ENCODE measurements at places on chromosomes 2 and 18.

GRCh38 chr2:119929537-119929936 is 83.3 kb upstream of the EPB41L5 start:
- DNase-seq, result no peak

DNA sequence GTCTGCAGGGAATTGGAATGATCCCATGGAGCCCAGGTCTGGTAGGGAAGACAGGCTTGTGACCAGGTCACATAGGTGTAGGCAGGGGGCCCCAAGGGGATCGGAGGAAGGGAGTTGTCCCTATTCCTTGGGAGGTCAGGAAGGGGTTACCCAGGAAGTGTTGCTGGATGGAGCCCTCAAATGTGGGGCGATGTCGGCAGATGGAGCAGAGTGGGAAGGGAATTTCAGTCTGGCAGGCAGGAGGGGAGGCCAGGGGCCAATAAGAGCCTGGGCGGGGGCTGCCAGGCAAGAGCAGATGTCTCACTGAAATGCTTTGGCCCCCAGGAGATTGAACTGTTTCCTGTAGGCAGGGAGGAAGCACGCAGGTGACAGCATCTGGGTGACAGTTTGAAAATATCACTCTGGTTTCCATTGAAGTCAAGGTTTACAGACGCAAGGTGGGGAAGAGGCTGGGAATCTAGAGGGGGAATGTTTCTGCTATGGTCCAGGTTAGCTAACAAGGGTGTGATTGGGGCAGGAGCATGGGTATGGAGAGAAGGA is 81.5 kb upstream of the SMAD2 start:
- DNase-seq, result no peak

GRCh38 chr2:157261199-157261782 is 3.8 kb downstream of the GALNT5 start:
- DNase-seq, result no peak

DNA sequence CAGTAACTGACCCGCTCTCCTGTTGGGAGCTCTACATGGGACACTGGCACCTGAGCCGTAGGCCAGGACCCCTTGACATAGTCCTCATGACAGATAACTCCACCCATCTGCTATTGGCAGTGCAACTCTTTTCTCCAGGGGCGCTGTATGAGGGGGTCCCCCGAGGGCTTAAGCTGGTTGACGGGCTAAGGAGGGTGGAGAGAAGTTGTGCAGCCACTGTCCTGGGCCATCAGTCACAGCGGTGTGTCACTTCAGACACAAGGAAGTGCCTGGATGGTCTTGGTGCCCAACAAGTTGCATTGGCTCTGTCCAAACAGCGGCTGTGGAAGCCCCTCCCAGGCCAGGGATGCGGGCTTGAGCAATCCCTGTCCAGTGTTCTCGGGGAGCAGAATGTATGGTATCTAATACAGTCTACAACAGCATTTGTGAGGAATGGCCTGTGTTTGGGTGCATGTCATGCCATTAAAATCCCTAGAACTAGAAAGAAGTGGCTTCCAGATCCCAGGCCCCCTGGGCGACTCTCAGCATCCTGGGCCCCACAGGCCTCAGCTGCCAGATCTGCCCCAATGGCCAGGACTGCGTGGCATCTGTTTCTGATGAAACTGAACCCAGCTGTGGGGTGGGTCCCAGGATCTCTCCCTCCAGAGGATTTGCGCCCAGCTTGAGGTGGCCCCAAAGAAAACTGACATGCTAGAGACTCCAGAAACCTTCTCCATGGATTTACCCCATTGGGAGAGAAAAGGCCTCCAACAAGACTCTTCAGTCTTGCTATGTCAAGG is 23.3 kb downstream of the TTC32 start:
- no peak for DNase-seq

DNA sequence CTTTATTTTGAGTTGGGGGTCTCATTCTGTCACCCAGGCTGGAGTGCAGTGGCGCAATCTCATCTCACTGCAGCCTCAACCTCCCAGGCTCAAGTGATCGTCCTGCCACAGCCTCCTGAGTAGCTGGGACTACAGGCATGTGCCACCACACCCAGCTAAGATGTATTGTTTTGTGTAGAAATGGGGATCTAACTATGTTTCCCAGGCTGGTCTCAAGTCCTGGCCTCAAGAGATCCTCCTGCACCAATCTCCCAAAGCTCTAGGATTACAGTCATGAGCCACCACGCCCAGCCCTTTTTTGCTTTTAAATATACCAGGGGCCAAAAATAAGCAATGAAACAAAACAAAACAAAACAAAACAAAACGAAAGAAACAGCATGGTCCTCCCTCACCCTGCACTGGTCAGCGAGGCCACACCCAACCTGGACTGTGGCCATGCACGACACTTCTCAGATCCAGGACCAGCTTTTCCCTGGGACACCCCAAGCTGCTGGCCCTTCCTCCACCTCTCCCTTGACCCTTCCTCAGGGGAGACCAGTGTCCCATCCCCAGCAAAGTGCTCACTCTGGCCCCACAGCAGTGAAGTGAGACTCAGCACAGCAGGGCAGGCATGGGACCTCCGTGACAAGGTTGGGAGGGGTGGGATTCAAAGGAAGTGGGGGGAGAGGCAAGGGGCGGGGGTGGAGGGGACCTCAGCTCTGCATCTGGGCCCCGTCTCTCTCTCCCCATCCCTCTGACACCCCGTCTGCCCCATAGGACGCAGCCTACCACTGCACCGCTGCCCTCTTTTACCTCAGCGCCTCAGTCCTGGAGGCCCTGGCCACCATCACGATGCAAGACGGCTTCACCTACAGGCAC is 23.5 kb downstream of the MAL start:
- no peak for DNase-seq

- DNase-seq, result no peak
Measured at GRCh38 chr2:112724591-112725525, 4.0 kb downstream of the NT5DC4 start.

DNA sequence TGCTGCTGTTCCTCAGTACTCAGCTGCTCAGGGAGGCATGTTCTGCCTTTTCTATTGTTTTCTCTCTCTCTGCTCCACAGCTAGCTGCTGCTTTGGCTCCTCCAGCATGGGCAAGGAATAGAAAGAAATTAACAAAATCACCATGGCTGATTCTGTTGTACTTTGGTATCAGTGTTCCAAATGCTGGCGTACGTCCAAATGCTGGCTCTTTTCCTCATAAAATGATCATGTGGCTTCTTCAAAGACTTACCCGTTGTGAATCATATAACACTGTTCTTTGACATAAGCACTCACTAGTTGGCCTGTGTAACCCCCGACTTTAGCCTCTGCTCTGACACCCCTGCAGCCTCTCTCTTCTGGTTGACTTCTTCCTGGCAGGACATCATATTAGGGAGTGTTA is 547.6 kb downstream of the CPS1 start:
- DNase-seq, result no peak

DNA sequence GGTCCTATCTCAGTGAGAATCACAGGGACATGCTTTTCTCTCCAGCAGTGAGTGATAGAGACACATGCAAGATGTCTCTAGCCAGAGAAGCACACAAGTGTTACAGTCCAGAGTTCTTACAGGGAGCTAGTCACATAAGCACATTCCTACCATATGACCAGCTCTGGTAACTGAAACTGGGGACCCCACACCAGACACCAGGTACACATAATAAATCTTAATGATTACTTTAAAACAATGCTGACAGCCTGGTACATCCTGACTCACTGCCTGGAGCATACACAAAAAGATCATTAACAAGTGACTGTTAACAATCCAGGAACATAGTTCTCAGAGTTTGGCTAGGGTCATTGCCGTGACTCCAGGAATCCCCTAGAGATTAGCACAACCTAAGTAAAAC is 53.6 kb downstream of the GALNT1 start:
- no peak for DNase-seq

GRCh38 chr2:211144078-211144477 is 587.7 kb downstream of the CPS1 start:
- DNase-seq, result no peak

- no peak for DNase-seq
Measured at GRCh38 chr2:36539631-36540030, 58.3 kb downstream of the FEZ2 start.

DNA sequence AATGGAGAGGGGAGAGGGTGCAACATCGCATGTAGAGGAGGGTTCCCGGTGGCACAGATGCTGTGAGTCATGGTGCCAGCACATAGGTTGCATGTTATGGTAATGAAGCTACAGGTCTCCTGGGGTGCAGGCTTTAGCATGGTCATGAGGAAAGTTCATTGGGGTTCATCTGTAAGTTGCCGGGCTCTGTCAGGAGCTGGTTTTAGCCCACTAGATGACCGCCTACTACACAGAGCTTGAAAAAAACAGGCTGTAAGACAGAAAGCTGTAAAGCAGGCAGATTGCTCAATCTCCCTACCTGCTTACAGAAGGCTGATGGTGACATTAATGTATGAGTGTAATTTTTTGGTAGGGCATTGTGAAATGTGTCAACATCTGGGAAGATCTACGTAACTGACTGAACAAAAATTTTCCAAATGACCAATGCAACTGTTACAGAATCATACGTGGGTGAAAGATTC is 23.9 kb downstream of the DYSF start:
- no peak for DNase-seq

GRCh38 chr18:22572341-22572740 is 154.6 kb upstream of the CTAGE1 start:
- no peak for DNase-seq

DNA sequence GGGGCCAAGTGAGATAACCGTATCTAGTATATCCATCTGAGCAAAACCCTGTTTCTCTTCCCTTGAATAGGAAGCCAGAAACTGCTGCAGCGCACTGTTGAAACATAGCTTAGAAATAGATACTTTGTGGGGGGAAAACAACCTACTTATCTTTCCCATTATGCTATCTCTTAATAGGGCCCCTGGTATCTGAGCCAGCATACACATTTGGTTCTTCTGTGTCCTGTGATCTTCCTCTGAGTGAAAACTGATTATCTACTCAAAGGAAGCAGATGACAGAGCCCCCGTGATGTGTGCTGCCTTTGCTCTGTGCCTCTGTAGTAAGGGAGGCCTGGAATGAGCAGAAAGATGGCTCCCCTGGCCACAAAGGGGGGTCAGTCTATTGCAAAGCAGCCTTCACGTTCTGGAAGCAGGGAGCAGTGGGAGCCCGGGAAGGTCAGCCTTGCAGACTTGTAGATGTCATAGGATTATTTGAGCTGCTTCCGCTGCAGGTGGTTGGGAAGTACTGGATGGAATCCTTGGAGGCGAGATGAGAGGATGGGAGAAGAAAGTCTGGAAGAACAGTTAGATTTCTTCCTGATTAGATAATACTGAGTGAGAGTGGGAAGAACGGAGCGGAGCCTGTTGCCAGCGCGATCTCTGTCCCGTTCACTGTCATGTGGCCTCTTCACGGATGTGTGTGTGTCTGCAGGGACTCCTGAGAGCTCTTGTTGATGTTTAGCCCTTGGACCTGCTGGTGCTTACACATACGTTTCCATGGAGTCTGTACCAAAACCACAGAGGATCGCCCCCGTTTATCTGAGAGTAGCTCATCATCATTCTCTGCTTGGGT is 150.1 kb downstream of the AGAP1 start:
- DNase-seq, result no peak

DNA sequence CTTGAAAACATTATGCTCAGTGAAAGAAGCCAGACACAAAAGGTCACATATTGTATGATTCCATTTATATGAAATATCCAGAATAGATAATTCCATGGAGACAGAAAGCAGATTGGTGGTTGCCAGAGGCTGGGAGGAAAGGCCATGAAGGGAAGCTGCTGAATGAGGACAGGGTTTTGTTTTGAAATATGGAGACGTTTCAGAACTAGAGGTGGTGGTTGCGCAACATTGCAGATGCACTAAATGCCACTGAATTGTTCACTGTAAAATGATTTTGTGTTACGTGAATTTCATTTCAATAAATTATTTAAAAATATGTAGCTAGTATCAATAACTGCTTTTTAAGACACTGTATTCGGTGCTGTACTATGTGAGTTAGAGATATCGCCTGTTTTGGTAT is 101.7 kb upstream of the ZNF236 start:
- no peak for DNase-seq

DNA sequence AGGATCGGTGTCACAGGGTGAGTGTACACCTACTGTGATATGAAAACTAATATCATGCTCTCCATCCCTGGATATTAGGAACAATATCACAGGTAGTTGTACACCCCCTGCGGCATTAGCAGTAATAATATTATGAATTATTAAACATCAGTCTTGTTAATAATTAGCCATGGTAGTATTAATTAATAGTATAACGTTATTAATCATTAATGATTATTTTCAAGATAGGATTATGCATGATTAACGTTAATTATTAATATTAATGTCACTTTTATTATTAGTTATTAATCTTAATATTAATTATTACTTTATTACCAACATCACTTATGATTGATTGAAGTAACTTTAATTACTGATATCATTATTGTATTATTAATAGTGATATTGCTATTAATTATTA is 26.2 kb upstream of the NAGK start:
- DNase-seq, result no peak

- DNase-seq, result no peak
Measured at GRCh38 chr2:212477571-212477970, 61.0 kb downstream of the ERBB4 start.

GRCh38 chr18:27685807-27686412 is 491.0 kb downstream of the CDH2 start:
- DNase-seq, result no peak

DNA sequence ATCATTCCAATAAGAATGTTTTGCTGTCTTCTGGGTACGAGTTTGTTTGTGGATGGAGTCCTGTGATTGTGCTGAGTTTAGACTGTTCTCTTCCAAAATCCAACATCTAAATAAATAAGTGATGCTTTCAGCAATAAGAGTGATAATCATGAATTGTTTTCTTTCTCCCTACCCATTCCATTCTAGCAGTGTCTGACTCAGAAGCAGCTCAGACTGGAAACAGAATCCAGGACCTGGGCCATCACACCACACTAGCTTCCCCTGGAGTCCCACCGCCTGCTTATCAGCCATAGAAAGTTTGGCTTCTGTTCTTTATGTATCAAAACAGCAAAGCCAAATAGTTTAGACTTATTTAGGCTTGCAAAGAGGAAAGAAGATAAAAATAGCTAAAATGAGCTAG is 76.4 kb upstream of the CNGA3 start:
- DNase-seq, result no peak

DNA sequence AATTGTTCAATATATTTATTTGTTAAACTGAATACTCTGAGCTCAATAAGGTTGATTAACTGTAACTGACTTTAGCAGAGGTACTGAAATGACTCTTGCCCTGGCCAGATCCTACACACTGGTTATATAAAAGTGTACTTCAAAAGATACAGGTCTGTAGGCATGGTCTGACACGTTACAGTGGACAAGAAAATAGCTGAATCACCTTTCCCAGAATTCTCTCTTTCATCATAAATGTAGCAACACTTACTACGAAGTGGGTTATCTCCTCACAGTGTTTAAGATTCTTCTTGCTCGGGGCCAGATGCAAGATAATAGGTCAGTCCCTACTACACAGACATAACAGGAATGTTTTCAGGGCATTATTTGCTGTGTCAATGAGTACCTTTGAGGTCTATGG is 107.0 kb upstream of the ZC3H15 start:
- DNase-seq, result no peak

DNA sequence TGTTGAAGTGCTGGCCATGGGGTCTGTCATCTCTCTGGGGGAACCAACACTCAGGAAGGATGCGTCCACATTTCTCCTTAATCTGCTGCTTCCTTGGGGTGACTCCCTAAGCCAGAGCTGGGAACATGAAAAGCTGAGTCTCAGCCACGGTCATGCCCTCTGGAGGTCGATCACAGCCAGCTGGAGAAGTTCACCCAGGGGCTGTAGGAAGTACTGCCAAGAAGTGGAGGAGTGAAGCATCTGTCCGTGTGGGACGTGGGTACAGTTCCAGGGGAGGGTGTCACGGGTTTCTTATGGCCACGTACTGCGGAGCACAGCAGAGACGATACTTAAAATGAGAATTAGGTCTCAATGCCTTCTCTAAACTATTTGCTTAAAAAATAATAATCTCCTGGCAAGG is 42.4 kb upstream of the IGFBP2 start:
- DNase-seq, result no peak

- no peak for DNase-seq
Measured at GRCh38 chr2:175195012-175195411, 13.5 kb upstream of the ATP5MC3 start.
